ENCODE measurements at places on chromosomes 1 and 21. TPM values are rescaled to one million over a fixed set of nuclear protein-coding genes. Genes with fewer than 3 reads are reported as not detected.
A peak's percentile ranks its signal among the peaks of the same experiment; 100 is the strongest.

The TAS1R1 gene
- 0.05 TPM for polyA plus RNA-seq

The MYOM3 gene
- polyA plus RNA-seq, result not detected

DNA sequence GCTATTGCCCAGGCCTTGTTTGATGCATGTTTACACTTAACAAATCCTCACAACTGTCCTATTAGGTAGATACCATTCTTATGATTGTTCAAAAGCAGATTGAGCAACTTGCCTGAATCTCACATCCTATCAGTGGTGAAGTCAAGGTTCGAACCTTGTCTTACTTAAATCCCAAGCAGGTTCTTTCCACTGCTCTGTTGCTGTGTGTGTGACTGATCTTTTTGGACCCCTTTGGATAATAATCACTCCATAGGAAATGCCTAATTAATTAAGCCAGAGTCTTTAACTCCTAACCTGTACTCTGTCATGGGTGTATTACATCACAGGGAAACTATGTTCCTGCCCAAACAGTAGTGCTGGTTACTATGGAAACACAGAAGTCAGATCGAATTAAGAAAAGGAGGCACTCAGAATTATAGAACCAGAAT is 84.2 kb downstream of the SPATA46 start:
- DNase-seq, result peak; percentile 33

The CCDC185 gene
- polyA plus RNA-seq, result not detected

- DNase-seq, result peak; percentile 34
Measured at GRCh38 chr1:212104586-212105325, 69.2 kb downstream of the DTL start.

All from fibroblast of lung (primary cell).